Dermis microvascular lymphatic vessel endothelial cell (primary cell): ENCODE measurements at places on chromosomes 1 and 21. TPM values are rescaled to one million over a fixed set of nuclear protein-coding genes. Genes with fewer than 3 reads are reported as not detected.

Gene NEK7
- total RNA-seq, result 50.8 and 57.4 TPM in 2 replicates

Gene F3
- total RNA-seq, result 1.3 and 2.0 TPM in 2 replicates

Gene DMBX1
- not detected in 2 replicates for total RNA-seq

Gene GPR3
- total RNA-seq, result 0.39 and 0.51 TPM in 2 replicates

Gene TMEM59
- total RNA-seq, result 232 and 301 TPM in 2 replicates

Gene C4BPA
- total RNA-seq, result not detected in 2 replicates

Gene SPRR2F
- not detected in 2 replicates for total RNA-seq

Gene FAM72B
- total RNA-seq, result 2.3 and 3.0 TPM in 2 replicates

Gene OLFM3
- total RNA-seq, result not detected in 2 replicates

Gene NBPF4
- total RNA-seq, result not detected in 2 replicates

Gene MROH9
- not detected in 2 replicates for total RNA-seq

Gene MSH4
- total RNA-seq, result 0.13 TPM in 2 replicates

Gene CHAF1B
- total RNA-seq, result 1.6 and 3.3 TPM in 2 replicates

Gene CELA3B
- 0.13 TPM in 1 of 2 replicates, not detected in the other for total RNA-seq

Gene ASCL5
- total RNA-seq, result not detected in 2 replicates

Gene LRRC3
- total RNA-seq, result 0.77 and 1.8 TPM in 2 replicates

Gene MYCL
- 0.38 and 0.39 TPM in 2 replicates for total RNA-seq

Gene HNRNPR
- 64.0 and 69.2 TPM in 2 replicates for total RNA-seq

Gene SNX27
- total RNA-seq, result 12.6 and 12.8 TPM in 2 replicates

Gene IFI44L
- total RNA-seq, result 0.26 and 0.38 TPM in 2 replicates

Gene SPRR2B
- not detected in 2 replicates for total RNA-seq

Gene AGO3
- 6.8 and 10.6 TPM in 2 replicates for total RNA-seq

Gene NHLH1
- total RNA-seq, result under 0.01 TPM in 1 of 2 replicates, not detected in the other

Gene PLA2G4A
- total RNA-seq, result 16.2 and 24.5 TPM in 2 replicates

Gene LYPLA2
- 113 and 153 TPM in 2 replicates for total RNA-seq

Gene S100A14
- 0.13 and 0.51 TPM in 2 replicates for total RNA-seq

Gene UBE2U
- 0.13 TPM in 1 of 2 replicates, not detected in the other for total RNA-seq

Gene ZNF593OS
- total RNA-seq, result not detected in 2 replicates
